ENCODE measurements at places on chromosomes 4 and X.

GRCh38 chr4:186936496-186937375 is 213.1 kb upstream of the FAT1 start:
- DNase-seq = peak; percentile 61

DNA sequence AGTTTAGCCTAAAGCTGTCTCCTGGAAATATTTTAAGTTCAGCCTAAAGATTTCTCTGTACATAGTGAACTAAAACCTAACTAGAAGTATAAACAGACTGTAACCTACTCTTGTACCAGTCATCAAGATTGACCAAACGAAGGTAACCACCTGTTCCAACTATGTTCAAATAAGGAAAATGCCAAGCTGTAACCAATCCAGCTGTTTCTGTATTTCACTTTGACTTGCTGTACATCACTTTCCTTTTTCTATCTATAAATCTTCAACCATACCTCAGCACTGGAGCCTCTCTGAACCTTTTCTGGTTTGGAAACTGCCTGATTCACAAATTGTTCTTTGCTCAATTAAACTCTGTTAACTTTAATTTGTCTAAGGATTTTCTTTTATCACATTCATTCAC is 3.1 kb upstream of the CYSLTR1 start:
- DNase-seq = no peak

GRCh38 chr4:153204247-153204671 is at the start of gene TRIM2:
Gene TRIM2, plus strand, starts transcription at chr4:153204443. Its CDS starts 88 bp downstream, at chr4:153204531.
- DNase-seq = peak; percentile 82

- no peak for DNase-seq
Measured at GRCh38 chr4:151323667-151324066, 1.7 kb downstream of the SH3D19 start.

GRCh38 chrX:38080808-38081207 is 74.5 kb downstream of the SYTL5 start:
- DNase-seq = no peak

DNA sequence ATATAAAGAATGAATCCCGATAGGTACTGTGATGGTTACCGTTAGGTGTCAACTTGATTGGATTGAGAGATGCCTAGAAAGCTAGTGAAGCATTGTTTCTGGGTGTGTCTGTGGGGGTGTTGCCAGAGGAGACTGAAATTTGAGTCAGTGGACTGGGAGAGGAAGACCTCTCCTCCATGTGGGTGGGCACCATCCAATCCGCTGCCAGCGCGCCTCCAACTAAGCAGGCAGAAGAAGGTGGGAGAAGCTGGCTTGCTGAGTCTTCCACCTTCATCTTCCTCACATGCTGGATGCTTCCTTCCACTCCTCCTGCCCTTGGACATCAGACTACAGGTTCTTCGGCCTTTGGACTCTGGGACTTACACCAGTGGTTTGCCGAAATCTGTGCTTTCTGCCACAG is 40.1 kb downstream of the WFS1 start:
- DNase-seq = no peak

DNA sequence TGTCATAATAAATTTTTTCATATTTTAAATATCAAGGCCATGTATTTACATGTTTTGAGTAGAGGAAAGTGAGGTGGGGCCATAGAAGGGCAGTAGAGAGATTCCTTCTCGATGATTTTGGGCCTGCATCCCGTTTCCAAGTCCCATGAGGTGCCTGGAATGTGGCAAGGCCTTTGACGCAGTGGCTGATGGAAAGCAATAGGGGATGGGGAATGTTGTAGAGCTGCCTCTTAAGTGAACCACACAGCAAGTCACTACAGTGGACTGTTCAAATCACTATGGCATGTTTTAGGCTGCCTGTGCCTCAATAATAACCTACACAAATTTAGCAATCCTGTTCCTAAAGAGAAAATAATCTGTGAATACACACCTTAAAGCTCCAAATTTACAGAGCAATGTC is 48.3 kb downstream of the ANXA5 start:
- DNase-seq = no peak

DNA sequence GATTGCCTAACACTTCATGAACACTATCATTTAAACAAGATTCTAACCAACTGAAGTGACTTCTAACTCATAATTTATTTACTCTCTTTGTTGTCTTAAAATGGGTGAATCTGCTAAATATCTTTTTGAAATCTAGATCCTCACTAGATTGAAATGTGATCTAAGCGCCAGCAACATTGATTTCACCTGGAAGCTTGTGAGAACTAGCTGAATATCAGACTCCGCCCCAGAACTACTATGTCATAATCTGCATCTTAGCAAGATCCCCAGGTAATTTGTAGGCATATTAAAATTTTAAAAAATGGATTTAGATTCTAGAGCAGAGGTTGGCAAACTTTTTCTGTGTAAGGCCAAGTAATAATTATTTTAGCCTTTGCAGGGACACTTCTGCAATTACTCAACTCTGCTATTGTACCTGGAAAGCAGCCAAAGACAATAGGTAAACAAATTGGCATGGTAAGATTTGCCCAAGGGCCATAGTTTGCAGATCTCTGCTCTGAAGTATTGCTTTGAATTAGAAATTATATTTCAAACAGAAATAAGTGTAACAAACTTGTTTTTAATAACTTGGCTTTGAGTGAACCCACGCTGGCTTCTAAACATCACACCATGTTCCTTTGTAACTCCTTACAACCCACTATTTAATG is 121.5 kb downstream of the REELD1 start:
- no peak for DNase-seq
